ENCODE measurements at places on chromosomes 4 and X.

DNA sequence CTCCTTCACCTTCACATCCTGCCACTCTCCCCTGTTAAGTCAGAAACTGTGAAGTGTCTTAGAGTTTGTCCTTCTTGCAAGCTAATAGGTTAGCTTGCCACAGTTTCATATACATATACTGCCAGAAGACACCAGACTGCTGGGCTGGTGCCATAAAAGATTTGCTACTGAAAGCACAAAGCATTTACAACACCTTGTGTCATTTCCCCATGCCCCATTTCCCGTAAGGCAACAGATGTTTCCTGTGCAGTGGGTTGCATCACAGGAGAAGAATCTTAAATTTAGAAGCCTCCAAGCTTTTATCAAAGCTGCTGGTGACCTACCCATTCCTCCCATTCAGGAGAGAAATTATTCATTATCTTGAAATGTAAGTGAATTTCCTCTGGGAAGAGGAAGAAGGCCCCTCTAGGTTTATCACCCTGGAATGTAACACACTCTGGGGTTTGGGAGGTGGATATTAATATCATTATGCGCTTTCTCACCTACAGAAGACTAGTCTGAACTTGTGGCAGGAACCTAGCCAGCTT is 34.5 kb upstream of the RAB33B start:
- peak; percentile 26 for DNase-seq

DNA sequence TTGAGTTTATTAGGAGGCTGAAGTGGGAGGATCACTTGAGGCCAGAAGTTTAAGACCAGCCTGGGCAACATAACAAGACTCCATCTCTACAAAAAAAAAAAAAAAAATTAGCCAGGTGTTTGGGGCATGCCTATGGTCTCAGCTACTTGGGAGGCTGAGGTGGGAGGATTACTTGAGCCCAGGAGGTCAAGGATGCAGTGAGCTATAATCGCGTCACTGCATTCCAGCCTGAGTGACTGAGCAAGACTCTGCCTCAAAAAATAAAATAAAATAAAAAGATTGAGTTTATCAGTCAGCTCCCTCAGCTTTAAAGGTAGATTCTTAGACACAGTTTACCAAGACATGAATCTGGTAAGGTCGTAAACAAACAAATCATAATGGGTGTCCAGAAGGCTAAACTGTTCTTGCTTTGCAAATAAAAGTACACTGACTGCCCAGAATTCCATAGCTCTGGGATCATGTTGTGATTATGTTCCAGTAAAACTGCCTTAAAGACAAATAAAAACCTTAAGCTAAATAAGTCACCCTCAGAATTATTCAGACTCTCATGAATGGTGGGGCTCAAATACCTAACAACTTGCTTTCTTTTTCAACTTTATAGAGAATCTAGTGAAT is 18.7 kb downstream of the APOO start:
- DNase-seq, result no peak

DNA sequence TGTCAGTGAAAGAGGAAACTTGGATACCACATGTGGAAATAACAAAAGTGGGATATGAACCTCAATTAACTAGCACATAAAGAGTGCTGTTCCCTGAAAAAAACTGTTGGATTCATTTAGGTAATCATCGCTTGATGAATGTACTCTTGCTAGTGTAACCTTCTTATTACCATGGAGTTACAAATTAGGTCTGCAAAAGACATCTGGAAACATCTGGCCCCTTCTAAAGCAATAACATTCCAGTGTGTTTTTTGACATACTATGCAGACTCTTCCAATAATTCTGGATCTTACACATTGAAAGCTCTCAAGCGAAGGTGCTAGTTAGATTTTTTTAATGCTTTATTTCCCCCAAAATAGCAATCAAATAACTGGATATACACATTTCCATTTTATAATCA is 134.6 kb downstream of the ATP10D start:
- no peak for DNase-seq

DNA sequence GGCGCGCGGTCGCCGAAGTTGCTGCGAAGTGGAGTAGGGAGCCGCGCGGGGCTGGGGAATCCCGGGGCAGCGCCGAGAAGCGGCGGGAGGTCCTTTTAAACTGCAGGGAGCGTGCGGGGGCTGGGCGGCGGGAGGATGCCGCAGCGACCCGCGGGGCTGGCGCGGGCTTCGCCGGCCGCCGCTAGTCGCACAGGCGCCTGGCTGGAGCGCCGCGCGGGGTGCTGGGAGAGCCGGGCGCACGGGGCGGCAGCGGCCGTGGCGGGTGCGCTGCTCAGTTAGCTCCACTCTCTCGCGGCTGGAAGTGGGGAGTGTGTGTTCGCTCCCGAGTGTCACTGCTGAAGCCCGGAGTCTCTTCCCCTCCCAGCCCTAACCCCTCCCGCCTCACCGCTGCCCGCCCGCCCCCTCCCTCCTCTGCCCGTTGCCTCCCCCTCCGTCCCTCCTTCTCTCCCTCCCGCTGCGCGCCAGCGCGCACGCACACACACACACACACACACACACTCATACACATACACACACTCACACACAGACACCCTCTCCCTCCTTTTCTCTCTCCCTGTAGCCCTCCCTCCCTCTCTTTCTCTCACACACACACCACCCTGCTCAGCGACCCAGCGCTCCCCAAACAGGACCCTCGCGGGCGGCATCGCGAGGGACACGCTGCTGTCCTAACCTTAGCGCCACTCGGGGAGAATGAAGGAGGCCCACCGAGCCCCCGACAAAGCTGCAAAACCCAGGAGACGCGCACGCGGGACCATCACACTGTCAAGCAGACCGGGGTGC is at the start of gene NDNF:
TSS of gene NDNF (minus strand) at position 312 of the 780 bp plus-strand sequence. CDS start 26,698 bp downstream, outside the sequence.
- DNase-seq, result peak; percentile 37

- DNase-seq, result no peak
These were observed 41.5 kb downstream of the DTHD1 start for GRCh38 chr4:36322921-36323354.

DNA sequence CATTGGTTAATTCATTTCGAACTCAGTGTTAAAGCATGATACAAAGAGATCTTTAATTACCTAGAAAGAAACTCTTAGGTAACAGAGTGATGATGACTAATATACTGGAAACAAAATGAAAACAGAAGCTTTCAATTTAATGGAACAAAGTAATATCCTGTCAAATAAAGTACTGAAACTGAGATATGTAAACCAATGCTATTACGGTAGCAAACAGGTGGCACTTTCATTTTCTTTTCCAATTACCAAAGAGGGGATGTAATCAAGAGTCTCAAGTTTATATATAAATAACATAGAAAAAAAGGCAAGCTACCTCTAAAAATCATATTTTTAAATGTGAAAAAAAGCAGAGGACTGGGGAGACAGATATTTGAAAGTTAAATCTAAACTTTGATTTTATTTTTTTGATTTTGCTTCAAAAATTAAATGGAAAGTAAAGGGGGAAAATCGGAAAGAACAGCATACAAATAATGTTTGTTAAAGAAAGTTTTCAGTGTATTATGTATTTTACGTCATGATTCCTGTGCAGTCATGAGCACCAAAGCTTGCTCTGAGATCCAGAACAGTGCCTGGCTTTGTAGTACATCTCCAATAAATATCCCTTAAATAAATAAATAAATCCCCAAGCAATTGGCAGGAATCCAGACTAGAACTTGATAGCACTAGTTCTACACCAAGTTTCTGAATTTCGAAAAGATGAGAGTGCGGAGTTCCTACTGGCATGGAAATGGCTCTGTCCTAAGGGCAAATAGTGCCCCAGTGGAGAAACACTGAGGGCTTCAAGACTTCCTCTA is 25.0 kb upstream of the RAPGEF2 start:
- DNase-seq, result no peak

DNA sequence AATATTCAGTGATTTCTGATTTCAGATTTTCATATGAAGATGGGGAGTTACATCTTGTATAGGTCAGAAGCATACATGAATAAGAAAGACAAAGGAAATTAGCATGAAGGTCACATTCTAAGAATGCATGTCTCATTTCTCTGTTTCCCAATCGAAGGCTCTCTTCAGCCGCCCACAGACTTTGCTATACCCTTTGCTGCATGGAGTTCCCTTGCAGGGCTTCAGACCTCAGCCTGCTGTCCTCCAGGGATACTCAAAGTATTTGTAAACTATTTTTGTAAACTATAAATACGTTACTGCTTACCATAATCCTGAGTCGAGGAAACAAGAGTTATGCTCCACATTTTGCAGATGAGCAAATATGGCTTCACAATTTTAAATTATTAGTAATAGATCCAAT is 738.4 kb downstream of the PCDH18 start:
- no peak for DNase-seq

DNA sequence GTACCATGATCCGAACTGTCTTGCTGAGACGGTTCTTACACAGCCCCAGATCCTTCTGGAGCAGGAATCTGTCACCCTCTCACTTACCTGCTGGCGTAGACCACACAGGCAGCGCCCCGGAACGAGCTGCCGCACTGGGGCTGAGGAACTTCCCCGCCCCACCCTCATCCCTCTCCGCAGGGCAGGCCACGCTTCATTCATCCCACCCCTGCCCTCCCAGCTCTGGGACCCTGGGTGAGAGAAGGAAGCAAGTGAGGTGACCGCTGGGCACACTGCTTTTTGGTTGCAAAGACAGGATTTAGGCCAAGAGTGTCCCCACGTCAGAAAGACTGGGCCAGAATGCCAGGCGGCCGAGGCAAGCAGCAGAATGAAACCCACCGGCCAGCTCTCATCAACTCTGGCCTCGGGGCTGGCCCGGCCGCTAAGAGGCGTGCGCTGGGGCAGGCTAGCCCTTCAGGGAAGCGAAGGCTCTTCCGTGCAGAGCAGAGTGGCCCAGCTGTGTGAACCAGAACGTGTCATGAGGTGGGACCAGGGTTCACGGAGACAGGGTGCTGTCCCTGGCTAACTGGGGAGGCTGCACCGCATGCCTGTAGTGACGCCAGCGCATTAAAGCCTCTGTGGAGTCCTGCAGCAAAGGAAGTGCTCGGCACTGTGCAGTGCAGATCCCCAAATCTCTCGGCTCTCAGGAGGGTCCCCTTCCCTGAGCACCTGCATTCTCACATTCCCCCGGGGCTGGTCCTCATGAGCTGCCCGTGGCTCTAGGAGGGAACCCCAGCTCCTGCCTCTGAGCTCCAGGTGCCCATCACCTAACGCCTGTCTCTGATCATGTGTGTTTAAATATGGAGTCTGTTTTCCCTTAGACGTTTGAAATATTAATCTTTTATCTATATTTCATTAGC is 6.4 kb downstream of the LRPAP1 start:
- DNase-seq, result no peak

GRCh38 chr4:175419236-175419718 is 392.8 kb downstream of the GPM6A start:
- peak; percentile 53 for DNase-seq

DNA sequence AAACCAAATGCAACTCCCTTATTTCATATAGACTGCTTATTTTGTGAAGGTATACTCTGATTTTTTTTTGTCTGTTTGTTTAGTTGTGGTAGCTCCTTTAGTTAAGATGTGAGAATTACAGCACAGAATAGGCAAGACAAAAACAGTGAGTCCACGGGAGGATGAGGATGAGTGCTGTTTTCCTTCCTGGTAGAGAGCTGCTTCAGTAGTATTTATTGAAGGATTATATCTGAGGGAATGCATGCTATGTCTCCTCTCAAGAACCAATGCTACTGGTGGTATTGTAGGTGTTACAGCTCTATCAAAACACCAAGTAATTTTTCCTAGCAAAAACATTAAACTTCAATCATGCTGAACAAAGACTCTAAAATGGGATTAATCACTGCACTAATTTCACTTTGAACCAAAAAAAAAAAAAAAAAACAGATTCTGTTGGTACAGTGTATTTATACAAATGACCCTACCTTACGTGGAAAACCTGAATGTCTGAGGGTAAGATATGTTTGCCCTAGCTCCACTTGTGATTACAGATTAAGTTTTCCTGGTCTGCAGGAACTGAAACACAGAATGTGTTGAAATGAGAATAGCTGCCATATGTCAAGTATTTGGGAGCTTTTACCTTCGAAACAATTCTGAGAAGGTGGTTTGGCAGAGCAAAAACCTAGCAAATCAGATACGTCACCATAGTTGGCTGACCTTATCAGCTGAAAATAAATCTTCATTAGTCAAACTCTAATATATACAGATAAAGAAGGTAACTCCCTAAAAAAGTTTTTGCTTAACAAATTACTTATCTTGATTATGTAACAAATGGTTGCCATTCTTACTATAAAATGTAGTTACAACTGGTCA is 40.3 kb downstream of the PPP3CA start:
- DNase-seq, result no peak

GRCh38 chr4:164572877-164573279 is 181.1 kb upstream of the SMIM31 start:
- DNase-seq, result no peak

DNA sequence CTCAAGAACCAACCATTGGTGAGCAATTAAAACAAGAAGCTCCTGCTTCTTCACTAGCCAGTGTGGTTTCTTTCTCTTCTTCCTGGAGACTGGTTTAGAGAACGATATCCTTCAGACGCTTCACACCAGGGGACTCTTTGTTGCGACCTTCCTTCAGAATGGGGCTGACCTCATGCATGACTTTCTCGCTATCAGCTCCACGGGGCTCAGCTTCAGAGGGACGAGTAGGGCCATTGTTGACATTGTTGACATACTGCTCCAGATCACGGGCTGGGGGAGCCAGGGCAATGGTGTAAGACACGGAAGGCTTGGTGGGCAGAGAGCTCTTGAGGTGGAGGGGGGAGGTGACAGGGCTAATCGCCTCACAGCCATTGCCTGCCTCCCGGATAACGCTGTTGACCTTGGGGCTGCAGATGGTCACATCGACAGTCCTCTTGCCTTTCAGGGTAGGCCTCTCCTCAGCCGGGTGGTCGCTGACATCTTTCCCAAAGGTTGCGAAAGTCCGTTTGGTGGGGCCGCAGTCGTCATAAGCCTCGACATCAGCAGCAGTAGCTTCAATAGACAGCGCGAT is 113.8 kb downstream of the PCDH19 start:
- DNase-seq, result no peak

GRCh38 chr4:3338976-3339531 is 46.2 kb downstream of the RGS12 start:
- no peak for DNase-seq

GRCh38 chr4:184884883-184885282 is 59.1 kb upstream of the ACSL1 start:
- DNase-seq, result no peak

GRCh38 chr4:40669504-40669903 is 39.8 kb upstream of the RBM47 start:
- no peak for DNase-seq

GRCh38 chrX:5965406-5965805 is 263.3 kb downstream of the NLGN4X start:
- no peak for DNase-seq

- peak; percentile 48 for DNase-seq
These were observed 46.9 kb upstream of the SLC25A4 start for GRCh38 chr4:185096032-185096653.

DNA sequence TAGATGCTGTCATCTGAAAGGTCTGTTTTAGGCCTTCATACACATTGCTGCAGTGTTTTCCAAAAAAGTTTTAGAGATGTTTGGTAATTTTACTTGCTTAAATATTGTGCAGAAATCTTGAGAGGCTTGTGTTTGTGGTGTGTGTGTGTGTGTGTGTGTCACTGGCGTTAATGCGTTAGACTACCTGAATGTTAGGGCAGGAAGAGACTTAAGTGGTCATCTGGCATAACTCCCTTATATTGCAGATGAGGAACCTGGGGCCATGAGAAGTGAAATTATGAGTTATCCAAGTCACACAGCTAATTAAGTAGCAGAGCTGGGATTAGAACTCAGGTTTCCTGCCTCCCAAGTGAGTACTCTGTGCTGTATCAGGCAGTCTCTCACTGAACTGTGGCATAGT is 1.4 kb downstream of the LSM6 start:
- DNase-seq, result no peak

GRCh38 chr4:145058256-145058655 is 39.7 kb downstream of the ANAPC10 start:
- DNase-seq, result no peak
